CD4-positive, alpha-beta T cell treated with Interleukin-2 at 100 ng/mL for 4 hours (primary cell): ENCODE measurements at places on chromosomes 4 and X.

- no peak for DNase-seq
These were observed 92.2 kb downstream of the AFF2 start for GRCh38 chrX:148592595-148592994.

DNA sequence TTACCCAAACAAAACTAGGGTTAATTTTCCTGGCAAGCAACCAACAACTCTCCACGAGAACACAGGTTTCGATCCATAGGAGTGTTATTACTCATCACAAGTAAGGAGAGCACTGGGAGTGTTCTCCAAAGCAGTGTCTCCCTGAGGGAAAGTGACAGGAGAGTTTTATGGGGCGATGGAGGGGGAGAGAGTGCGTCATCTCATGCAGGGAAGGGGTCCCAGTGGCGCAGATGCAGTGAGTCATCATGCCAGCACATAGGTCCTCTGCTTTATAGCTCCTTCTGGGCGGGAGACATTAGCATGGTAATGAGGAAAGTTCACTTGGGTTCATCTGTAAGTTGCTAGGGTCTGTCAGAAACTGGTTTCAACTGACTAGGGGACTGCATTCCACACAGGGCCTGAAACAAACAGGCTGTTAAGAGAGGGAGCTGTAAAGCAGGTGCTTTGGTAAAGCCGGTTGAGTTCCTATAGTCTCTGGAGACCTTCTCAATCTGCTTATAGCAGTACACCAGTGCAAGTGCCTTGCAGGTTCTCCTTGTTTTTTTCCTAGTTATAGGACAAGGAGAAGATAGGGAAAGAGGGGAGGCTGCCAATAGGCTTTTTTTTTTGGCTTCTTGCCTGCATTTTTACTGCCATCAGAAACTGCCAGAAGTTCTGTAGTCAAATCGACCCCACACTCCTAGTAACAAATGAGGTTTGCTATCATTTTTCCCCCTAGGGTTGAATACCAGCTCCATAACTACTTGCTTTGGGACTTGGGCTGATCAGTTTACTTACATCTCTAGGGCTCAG, 12.8 kb upstream of the BOD1L1 start:
- no peak for DNase-seq

DNA sequence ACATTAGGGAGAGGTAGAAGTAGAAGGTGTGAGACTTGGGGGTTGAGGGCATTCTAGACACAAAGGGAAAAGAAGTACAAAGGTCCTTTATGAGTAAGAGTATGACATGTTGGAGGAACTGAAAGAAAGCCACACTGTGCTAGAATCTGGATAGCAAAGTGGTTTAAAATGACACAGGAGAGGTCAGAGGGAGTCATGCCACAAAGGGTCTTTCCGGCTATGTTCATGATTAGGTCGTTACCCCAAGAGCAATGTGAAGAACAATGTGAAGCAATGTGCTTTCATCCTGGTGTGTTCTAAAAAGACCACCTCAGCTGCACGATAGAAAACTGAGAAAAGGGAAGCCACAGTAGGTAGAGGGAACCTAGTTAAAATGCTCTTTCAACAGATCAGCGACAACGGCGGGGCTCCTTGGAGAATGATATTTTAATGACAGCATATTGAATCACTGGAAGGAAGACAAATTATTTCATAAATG, 29.2 kb downstream of the SMIM14 start:
- no peak for DNase-seq

GRCh38 chr4:85571008-85571407, 96.1 kb downstream of the ARHGAP24 start:
- no peak for DNase-seq

GRCh38 chr4:171281359-171281758, 531.8 kb upstream of the GALNTL6 start:
- no peak for DNase-seq

DNA sequence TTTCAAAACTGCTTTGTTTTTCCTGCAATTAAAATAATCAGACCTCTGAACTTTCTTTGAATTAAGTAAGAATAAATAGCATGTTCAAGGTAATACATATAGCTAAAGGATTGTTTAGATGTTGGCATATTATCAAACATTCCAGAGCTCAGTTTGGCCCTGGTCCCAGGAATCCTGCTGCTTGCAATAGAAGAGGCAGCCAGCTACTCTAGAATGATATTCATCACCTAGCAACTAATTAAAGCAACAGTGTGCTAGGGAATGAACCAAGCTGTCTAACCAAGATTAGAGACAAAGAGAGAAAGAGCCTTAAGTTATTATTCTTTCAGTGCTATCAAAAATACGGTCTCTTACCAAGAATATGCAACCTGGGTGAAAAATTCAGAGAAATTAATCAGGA, 460.9 kb downstream of the GABRG1 start:
- DNase-seq: no peak

- no peak for DNase-seq
These were observed 24.5 kb upstream of the SPP1 start for GRCh38 chr4:87950936-87951511.

- peak; percentile 21 for DNase-seq
These were observed 646 bp downstream of the TIGD4 start for GRCh38 chr4:152778656-152779512.

DNA sequence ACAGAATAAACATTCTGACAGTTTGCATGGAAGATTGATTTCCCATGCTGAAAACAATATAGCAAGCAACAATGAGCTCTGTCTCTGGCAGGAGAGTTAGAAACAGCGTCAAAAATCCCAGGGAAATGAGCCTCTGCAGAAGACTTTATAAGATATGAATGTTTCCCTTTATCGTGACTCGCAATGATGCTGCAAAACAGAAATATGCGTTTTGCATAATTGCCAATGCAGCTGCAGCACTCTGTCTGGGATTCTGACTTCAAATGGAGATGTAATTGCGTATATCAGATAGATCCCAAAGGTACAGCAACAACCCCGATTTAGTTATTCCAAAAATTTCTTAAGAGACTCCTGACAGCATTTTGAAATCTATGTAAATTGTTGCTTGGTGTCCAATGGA, 702.4 kb upstream of the EPHA5 start:
- no peak for DNase-seq

DNA sequence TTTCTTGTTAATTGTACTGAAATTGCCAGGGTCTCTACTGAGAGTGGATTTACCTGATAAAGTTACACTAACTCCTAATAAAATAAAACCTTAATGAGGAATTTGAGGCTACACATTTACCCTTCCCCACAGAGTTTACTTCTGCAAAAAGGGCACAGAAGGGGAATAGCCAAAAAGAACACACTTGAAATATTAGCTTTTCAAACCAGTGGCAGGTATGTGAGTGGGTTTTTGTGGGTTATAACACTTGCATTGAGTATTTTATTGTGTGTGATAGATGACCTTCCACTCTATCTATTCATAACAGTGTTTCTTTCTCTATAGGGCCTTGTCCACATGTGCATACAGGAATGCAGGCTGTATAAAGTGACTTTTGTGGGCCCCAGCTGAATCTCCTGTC, 5.0 kb upstream of the GPR174 start:
- DNase-seq: no peak

DNA sequence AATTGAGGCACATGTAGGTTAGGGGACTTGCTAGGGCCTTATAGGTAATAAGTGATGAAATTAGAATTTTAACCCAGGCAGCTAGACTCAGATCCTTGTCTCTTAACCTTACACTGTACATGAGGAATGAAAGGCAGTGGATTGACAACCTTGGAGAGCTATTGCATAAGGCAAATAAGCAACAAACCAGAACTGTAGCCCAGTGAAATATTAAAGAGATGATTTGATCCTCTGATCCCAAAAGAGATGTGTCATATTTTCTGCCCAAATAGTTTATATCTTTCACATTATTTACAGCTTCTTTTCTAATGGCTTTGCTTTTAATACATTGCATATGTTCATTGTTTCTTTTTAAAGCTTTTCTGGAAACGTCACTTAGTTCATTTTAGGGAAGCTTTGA, 252.6 kb downstream of the ANK2 start:
- no peak for DNase-seq

DNA sequence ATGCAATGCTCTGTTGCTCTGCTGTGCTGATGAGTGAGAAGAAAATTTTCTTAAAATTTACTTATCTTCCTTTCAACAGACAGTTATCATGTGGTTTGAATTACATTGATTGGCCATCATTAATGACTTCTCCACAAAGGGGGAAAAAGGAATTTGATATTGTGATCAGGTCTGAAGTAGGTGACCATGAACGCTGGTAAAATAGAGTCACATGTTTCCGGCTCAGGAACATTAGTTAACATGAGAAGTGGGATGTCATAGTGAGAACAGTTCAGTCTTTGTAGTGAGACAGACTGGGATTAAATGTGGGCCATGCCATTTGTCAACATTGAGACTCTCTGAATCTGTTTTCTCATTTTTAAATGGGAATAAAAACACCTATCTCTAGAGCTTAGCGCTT, 50.6 kb downstream of the GBA3 start:
- no peak for DNase-seq

- no peak for DNase-seq
These were observed 7.4 kb downstream of the BMPR1B start for GRCh38 chr4:94765174-94765573.

DNA sequence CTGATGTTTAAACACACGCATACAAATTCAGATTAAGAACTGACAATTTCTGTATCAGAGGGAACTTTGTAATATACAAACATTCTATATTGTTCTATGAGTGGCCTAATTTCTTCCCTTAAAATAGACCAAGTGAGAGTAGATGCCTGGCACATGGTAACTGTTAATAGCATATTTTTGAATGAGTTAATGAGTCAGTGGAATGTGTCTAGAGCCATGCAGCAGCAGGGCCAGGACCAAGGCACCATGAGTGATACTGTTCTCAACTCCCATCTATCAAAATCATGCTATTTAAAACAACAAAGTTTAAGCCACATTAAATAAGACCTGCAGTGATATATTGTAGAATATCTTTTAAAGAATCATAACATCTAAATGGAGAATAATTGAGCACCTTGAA, 98.3 kb downstream of the ARHGAP24 start:
- no peak for DNase-seq

DNA sequence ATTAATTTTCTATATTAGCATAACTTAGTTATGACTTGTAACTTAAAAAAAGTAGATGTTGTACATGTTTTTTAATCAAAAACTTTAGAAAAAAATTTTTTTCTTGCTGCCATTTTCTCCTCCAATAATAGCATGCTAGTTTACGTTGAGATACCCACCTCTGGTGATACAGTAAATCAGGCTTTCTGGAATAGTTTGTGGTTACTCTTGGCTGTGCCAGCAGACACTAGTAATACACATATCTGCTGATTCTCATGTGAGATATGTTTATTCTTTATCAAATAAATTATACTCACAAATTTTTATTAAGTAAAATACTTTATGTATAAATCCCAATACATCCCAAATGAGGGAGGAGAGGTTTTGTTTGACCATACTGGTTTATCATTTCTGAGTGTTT, 117.3 kb downstream of the KLHL8 start:
- peak; percentile 21 for DNase-seq

- DNase-seq: no peak
These were observed 41.7 kb downstream of the VSIG4 start for GRCh38 chrX:65997978-65998717.

DNA sequence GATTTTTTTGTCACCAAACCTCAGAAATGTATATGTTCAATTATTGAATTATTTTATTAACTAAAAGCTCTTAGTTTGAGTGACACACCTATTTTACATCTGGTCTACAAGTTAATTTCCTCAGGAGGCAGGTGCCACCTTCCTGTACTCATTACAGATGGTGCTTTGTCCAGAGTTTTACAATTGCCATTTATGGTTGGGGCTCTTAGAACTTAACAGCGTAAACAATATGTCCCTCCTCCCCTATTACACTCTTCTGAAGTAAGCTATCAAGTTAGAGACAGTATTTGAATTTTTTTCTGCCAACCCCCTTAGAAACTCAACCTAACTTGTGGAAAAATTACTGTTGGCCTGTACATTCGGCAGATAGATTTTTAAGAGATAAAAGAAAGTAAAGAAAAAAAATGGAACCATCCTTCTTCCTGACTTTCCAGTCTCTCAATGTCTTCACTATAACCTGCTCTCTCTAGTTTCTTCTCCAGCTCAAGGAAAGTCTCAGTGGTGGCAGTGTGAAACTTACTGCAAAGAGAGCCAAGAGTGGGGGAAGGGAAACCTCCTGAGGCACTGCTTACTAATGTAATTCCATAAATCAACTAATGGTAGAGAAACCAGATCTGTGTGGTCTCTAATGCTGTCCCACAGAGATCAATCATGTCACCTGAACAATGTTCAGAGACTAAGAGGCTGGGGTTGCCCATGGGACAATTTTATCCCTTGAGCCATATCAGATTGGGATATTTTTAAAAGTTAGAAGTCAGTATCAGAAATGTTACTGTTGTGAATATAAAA, 7.8 kb downstream of the CXXC4 start:
- DNase-seq: no peak
